HTR-8/SVneo (cell line): ENCODE measurements at places on chromosomes 6 and 20.

GRCh38 chr6:1145768-1146218 is 166.1 kb upstream of the FOXQ1 start:
- DNase-seq, result no peak

DNA sequence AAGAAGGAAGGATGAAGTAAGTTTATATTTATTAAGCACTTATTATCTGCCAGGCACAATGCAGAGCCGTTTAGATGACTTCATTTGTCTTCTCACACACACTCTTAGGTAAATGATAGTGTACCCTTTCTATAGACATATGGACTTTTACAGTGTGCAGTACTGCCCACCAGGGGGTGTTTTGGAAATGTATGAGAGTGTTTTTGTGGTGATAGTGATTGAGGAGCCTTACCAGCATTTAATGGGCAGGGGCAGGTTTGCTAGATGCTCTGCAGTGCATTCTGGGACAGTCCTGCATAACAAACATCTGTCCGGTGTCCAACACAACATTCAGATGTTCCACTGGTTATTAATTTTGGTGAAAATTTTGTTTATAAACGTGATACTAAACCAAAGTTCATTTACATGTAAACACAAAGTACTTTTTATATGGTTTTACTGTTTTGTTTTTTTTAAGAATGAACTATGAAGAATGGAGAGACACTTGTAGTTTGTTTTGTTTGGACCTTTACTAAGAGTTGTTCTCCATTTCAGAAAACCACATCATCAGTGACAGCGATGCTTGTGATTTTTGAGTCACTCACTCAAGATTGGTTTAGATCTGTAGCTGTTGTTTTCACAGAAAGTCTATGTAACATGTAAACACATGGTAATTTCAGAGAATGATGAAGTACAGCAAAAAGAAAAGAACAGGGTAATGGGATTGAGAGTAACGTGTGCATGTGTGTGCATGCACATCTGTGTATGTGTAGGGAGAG is 19.9 kb downstream of the KCNS1 start:
- peak; percentile 61 for DNase-seq

DNA sequence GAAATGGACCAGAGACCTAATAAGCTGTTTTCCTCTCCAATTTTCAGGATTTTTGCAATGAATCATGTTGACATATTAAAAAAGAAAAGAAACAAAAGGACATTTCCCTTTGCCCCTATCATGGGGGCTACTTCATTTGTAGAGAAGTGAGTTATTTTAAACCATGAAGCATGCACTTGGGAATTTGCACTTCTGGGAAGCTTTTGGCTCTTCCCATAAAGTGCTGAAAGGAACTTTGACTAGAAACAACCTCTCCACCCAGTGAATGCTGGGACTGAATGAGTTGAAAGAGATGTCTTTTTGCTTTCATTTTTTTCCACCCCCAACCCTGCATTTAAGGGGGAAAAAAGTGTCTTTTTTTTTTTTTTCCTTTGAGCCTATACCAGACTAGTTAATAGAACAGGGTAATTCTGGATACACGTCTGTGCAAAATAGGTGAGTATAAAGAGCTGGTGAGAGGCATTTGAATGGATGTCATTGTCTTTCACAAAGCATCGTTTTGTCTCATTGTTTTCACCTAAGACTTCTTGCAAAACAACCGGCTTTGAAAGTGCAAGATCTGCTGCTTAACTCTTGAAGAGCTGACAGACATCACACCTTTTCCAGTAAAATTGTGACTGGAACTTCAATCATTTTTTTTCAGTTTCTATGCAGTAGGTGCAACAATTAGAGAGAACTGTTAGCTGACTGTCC is 138.7 kb upstream of the BACH2 start:
- no peak for DNase-seq

- no peak for DNase-seq
These were observed 223.8 kb downstream of the NRN1 start for GRCh38 chr6:5782783-5783547.

GRCh38 chr6:422433-423054 is 31.0 kb downstream of the IRF4 start:
- DNase-seq, result peak; percentile 67

GRCh38 chr6:33962246-33963027 is 158.6 kb upstream of the MLN start:
- no peak for DNase-seq

GRCh38 chr20:50523552-50524167 is 13.5 kb downstream of the PTPN1 start:
- no peak for DNase-seq

DNA sequence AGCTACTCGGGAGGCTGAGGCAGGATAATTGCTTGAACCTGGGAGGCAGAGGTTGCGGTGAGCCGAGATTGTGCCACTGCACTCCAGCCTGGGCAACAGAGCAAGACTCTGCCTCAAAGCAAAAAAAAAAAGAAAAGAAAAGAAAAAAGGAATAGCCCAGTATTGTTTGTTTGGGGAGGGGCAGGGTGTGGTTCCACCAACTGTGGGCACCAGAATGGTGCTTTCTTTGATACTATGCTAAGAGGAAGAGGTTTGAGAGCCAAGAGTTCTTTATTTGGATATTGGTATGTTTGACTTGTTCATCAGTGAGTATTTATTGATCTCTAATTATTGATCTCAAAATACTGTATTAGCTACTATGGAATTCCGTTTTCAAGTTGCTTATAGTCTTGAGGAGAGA is 72.3 kb downstream of the CEP57L1 start:
- no peak for DNase-seq

- no peak for DNase-seq
These were observed 759 bp downstream of the CRISP3 start for GRCh38 chr6:49743429-49743828.
